ENCODE measurements at places on chromosomes 1 and 21.

GRCh38 chr1:41380979-41381691 lies 19.9 kb downstream of the FOXO6 start:
- no peak for DNase-seq

DNA sequence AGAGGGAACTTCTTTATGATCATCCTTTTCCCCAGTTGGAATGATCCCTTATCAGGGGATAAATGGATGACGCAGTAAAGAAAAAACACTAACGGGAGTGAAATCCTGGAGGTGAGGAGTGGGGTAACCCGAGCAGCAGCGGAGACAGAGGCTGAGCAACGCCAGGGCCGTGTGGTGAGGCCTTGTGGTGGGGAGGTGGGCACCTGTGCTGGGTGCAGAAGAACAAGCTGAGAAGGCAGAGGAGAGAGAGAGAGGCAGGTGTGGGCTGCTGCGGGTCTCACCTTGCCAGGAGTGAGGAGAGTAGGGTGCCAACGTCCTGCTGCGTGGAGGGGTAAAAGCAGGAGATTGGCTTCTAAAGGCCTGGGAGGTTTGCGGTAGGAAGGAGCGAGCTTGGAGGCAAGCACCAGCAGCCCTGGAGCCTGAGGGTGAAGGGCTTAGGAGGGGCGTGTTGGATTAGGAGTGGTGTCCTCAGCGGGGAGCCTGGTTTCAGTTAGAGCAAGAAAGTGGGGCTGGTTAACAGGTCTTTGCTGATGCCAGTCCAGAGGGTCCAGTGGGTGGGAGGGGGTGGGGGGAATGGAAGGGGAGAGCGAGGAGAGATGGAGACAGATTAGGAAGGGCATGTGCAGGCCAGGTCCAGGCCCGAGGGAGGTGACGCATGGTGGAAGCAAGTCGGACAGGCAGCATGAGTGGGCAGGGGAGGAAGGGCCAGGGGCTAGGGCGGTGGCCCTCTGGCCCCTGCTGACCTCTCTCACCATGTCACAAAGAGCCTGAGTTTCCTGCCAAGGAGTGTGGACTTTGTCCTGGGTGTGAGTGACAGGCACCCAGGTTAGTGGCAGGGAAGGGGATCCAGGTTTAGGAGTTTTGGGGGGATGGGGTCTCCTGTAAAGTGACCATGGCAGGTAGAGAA lies 36.7 kb upstream of the LHX4 start:
- DNase-seq, result no peak

- DNase-seq, result no peak
These were observed 56.8 kb upstream of the GNG12 start for GRCh38 chr1:67889953-67890567.

DNA sequence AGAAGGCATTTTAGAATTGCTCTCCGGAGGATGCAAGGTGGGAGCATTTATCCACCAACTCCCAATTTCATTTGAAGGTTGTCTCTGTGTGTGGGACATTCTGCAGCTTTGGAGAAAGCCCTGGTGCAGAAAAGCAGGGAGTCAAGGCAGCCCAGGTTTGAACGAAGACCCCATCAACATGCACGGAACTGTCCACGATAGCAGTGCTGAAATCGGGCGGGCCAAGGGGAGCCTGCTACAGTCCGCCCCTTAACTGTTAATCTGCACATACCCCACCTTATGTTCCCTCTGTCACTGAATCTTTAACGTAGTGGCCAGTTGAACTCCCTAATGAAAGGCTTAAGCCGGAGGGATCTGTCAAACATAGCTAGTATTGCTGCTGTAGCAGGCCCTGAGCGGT lies 68.8 kb upstream of the C1orf174 start:
- DNase-seq, result no peak

DNA sequence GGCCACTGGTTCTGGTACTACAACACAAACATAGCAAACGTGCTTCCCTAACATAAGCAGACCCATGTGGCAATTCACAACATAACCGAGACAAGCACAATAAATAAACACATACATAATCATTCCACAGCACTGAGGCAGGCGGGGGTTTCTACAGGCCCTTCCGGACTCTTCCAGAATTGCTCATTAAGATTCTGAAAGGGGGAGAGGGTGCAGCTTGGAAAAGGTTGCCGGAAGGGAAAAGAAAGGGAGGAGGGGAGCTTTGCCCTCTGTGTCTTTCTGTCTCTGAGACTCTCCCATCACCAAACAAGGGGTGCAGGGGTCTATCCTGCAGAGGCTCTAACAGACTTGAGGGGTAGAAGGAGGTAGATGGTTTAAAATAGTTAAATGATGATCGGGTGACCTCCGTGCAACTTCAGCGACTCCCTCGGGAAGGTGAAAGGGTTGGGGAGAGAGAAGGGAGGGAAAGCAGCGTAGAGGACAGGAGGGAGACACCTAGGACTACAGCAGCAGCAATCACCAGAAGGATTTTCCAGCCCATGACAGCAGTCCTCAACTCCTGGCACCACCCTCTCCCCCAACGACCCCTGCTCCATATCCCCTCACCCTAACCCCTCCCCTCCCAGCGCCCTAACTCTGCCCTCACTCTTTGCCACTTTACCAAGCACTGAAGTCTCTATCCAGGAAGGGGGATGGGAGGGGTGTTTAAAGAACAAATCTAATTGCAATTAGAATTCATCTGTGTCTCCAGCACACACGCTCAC lies 365.5 kb upstream of the ESRRG start:
- no peak for DNase-seq

GRCh38 chr1:91059157-91059556 lies 37.3 kb upstream of the ZNF644 start:
- no peak for DNase-seq

- no peak for DNase-seq
These were observed 29.2 kb downstream of the VASH2 start for GRCh38 chr1:212979340-212980122.

- no peak for DNase-seq
These were observed 62.9 kb upstream of the HP1BP3 start for GRCh38 chr1:20850021-20850420.
